NCI-H2081 (cell line): ENCODE measurements at places on chromosomes 13 and 19.

GRCh38 chr13:71304861-71305260 is 562.1 kb downstream of the DACH1 start:
- DNase-seq: no peak

- no peak for DNase-seq
Observed at GRCh38 chr19:17183271-17183761, 31.8 kb upstream of the USE1 start.

GRCh38 chr13:44431150-44431549 is 57.5 kb downstream of the SERP2 start:
- DNase-seq: no peak

GRCh38 chr19:29290853-29291252 is 77.9 kb upstream of the UQCRFS1 start:
- no peak for DNase-seq

- no peak for DNase-seq
Observed at GRCh38 chr13:76950101-76950500, 1.8 kb downstream of the ACOD1 start.

- no peak for DNase-seq
Observed at GRCh38 chr13:51950722-51951121, 60.5 kb downstream of the ATP7B start.
